ENCODE measurements at places on chromosomes 16 and 17.

GRCh38 chr16:50674831-50675230, 6.3 kb downstream of the SNX20 start:
- DNase-seq: no peak

DNA sequence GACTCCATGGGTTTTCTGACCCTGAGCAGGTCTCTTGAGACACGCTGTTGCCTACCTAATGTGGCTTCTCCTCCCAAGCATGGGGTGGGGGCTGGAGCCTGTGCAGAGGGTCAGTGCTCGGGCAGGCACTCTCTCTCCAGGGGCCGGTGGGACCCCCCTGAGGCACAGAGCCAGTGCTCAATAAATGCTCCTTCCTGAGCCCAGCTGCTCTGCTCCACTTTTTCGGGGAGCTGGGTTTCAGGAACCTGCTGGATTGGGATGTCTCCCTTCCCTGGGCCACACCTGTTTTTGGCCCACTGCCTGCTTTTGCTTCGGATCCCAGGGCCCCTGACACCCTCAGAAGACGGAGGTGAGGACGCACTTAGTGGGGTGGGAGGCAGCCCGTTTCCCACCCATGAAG, 1.3 kb upstream of the TRIM65 start:
- no peak for DNase-seq

DNA sequence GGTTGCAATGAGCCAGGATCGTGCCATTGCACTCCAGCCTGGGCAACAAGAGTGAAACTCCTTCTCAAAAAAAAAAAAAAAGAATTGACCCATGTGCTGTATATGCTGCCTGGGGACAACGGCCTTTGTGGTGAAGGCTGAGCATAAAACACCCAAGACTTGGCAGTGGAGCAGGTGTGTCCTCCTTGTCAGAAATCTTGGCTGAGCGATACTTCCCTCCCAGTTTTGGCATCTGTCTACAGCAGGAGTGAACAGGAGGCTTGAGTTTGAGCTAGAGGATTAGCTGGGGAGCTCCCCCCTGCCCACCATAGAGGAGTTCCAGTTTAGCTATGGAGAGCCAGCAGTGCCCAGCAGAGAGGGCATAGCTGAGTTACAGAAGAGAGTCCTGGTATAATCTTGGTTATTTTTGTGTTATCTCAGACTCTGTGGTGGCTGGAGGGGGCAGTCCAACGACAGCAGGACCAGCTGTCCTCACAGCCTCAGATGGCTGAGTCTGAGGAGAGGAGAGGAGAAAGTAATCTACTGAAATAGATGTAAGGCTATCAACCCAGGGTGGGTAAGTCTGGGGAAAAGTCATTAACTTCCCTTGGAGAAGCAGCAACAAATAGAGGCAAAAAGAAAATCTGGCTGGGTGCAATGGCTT, 18.4 kb downstream of the SP2 start:
- no peak for DNase-seq

- DNase-seq: no peak
Measured at GRCh38 chr17:75067856-75068255, 19.9 kb upstream of the SLC16A5 start.

DNA sequence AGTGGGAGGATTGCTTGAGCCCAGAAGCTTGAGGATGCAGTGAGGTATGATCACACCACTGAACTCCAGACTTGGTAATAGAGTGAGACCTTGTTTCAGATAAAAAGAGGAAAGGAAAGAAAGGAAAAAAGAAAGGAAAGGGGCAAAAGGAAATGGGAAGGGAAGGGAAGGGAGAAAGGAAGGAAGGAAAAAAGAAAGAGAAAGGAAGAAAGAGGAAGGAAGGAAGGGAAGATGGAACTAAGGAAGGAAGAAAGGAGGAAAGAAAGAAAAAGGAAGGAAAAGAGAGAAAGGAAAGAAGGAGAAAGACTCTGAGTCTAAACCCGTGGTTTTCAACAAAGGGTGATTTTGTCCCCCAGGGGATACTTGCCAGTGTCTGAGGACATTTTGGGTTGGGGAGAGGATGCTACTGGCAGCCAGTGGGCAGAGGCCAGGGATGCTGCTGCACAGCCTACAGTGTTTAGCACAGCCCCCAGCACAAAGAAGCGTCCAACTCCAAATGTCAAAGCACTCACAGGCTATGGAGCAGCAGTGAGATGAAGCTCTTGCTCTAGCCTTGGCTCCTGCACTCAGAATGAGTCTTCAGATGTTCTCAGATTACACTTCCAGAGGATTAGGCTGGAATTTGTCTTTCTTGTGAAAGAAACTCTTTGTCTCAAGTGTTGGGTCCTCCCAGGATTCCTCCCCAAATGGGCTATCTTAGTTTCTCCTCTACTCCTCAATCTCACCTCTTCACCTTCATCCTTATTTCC, 64.2 kb downstream of the BMERB1 start:
- DNase-seq: no peak

DNA sequence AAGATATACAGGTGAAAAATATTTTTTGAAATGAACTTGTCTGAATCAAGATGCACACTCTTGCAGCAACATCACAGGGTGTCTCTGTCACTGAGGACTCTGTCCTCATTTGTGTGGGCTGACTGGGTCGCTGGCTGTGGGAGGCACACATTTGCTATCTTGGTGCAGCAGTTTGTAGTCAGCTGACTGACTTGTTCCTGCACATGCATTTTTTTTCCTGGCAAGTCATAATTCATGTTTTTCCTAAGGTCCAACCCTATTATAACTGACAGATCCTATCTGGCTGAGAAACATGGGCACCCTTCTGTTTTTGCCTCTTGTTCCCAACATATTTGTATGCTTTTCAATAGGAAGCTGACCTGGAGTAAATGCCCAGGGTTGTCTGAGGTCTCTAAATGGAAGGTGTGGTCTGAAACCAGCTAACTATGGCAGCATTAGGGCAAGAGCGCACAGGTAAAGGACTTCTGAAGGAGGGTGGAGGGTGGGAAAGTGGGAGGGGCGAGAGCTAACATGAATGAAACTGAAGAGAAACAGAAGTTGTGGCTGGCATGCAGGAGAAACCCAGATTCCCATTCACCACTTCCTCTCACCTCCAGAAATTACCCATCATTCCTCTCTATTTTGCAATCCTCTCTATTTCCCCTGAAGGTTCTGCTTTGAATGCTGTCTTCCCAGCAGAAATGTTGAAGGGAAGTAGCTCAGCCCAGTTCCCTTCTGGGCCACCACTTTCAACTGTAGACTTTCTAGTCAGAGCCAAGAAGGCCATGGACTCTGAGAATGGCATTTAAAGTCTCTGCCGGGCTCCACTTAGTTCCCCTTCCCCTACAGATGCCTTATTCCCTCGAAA, 166.1 kb downstream of the PRKCA start:
- DNase-seq: no peak

DNA sequence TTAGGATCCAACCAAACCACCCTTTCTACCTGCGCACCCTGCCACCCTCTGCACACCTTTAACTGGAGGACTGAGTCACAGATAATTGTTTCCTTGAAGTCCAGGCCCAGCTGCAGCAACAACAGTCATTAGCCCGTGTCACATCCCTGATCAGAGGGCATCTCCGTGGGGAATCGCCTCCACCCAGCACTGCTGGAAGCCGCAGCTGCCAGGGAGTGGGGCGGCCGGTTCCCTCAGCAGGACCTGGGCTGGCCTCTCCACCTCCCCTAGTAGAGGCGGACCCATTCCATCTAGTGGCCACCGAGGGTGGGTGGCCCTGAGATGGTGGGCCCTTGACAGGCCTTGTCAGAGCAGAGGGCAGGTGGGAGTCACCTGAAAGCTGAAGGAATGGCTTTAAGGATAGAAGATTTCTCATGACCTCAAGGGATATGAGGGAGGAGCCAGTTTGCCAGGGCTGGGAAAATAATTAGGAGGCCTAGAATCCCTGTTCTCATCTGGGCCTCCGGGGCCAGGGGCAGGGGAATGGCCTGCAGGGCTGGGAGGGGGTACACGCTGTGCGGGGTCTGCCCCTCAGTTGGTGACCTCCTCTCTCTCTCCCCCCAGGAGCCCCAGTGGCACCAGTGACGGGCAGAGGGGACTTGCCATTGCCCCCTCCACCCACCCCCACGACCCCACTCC, 6.2 kb downstream of the PRSS53 start:
- DNase-seq: no peak

- DNase-seq: no peak
Measured at GRCh38 chr16:22103441-22103840, 11.1 kb downstream of the VWA3A start.

DNA sequence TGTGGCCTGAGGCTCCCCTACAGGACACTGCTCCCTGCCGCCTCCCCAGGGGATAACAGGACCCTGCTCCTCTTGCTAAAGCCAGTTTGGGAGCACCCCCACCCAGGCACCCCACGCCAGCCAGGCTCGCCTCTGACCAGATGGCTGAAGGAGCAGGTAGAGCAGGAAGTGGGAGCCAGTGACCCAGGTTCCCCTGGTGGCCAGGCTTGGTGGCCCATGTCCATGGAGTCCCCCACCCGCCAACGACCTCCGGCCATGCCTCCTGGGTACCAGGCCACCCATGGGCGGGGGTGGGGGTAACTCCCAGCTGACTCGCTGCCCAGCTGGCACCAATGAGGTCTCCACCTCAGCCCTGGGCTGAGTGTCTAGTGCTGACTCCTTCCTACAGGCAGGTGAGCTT, 10.0 kb downstream of the BCAR1 start:
- no peak for DNase-seq

DNA sequence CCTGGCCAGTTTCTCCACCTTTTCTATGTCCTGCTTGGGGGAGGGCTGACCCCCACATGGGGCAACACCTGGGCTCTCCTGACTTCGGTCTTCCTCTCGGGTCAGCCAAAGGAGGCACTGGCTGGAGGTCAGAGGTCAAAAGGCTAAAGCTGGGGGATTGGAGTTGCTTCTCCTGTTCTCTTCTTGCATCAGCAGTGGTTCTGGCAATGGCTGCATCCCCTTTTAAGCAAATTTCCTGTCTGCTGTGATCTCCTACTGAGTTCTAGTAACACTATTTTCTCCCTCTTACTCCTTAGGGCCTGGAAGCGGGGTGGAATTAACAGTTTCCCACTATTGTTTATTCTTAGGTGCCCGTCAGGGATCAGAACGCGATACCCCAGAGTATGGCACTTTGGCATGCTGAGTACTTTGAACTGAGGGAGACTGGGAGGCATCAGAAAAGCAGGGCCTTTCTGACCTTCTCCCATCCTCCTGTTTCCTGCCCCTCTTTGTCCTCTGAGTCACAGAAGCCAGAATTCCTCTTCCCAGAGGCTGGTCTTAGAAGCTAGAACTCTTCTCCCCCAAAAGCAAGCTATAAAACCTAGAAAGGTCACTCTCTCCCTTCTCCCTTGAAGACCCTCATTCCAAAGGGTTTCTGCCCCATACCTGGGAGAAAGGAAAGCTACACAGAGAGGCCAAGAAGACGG, 268.2 kb downstream of the STX8 start:
- DNase-seq: no peak

DNA sequence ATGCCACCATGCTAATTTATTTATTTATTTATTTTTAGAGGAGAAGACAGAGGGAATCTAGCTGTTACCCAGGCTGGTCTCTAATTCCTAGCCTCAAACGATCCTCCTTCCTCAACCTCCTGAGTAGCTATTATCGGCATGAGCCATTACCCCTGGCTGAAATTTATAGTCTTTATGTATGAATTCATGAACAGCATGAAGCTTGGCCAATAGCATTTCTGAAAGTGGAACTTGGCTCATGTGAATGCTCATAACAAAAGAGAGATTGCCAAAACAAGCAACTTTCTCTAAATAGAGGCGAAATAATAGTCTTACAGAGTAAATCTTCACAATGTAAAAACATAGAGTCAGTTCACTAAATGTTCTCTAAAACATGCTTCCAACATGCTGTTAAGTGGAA, 30.1 kb upstream of the SMURF2 start:
- DNase-seq: no peak

GRCh38 chr17:59505610-59506276, 59.7 kb upstream of the DHX40 start:
- DNase-seq: no peak

- DNase-seq: no peak
Measured at GRCh38 chr17:1592751-1593629, 30.4 kb upstream of the PITPNA start.

- DNase-seq: no peak
Measured at GRCh38 chr16:89004209-89004831, 27.3 kb upstream of the CBFA2T3 start.

- no peak for DNase-seq
Measured at GRCh38 chr17:17952691-17953090, 19.5 kb downstream of the TOM1L2 start.

- no peak for DNase-seq
Measured at GRCh38 chr16:58850019-58850677, 116.0 kb upstream of the GOT2 start.

DNA sequence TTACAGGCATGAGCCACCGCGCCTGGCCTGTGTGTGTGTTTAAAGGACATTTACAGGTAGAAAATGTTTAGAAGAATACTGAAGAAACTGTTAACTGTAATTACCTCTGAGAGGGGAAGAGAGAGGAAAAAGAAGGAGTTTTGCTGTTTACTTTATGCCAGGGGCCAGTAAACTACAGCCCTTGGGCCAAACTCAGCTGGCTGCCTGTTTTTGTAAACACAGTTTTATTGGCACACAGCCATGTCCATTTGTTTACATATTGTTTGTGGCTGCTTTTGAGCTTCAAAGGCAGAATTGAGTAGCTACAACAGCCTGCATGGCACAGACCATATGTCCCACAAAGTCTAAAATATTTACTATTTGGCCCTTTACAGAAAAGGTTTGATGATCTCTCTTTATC, 76.4 kb downstream of the GPR139 start:
- DNase-seq: no peak

DNA sequence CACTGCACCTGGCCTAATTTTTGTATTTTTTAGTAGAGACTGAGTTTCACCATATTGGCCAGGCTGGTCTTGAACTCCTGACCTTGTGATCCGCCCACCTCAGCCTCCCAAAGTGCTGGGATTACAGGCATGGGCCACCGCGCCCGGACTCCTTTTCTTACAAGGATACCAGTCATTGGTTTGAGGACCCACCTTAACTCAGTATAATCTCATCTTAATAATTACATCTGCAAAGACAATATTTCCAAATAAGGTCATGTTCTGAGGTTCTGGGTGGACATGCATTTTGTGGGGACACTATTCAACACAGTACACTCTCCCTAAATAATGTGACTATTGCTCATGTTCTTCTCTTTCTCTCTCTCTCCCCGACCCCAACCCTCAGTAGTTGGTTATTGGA, 63.7 kb downstream of the ERCC4 start:
- no peak for DNase-seq

DNA sequence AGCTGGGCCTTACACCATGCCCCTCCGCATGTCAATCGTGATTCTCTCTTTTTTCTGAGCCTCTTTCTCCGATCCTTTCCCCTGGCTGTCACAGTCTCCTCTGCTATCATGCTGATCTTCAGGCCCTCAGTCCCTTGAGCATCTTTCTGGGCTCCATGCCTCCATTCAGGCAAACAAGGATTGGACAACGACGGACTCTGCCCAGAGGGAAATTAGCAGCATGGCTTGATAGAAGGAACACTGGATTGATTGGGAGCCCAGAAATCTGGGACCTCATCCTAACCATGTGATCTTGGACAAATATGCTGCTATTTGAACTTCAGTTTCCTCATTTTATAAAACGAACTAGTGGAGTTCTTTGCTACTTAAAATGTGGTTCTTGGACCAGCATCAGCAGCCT, 19.6 kb upstream of the PHF12 start:
- DNase-seq: no peak

GRCh38 chr17:33977729-33978514, 277.2 kb upstream of the CCL2 start:
- no peak for DNase-seq

All from NCI-H187 treated with DMSO at 0.1 percent for 48 hours (cell line).